ENCODE measurements at places on chromosomes 16 and 17.

DNA sequence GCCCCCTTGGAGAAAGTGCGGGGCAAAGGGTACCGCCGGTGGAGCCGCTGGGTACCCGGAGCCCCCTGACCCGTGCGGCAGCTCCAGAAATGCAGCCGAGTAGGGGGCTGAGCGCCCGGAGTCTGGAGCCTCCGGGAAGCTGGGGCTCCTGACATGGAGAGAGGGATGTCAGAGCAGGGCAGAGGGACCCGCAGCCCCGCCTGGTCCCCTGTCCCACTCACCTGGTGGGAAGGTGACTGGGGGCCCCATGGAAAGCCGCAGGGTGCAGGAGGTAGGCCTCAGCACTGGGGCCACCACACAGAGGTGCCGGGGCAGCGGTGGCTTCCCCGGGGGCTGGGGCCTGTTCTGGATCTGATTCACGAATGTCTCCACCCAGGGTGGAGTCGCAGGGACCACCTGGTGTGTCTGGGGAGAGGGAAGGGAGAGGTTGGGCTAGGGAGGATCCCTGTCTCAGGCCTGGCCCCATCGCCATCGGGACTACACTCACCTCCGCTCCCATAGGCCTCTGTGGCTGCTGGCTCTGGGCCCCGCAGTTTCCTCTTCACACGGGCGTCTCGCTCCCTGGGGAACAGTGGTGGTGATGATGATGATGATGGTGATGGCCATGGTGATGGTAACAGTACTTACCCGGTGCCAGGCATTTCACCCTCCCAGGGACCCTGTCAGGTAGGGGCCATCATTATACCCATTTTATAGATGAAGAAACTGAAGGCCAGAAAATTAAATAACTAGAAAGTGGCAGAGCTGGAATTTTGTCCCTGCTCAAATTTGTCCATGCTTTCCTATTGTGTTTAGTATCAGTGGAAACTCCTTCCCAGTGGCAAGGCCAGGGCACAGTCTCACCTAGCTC is 5.2 kb downstream of the TBX6 start:
- peak overlapping the region; percentile 74 for H3K27ac ChIP-seq
- peaks cover 31% of the 10 kb centered on the region for H3K4me1 ChIP-seq
- H3K4me3 ChIP-seq, result no peak overlapping the region
- no peaks in the 10 kb centered on the region for H3K27me3 ChIP-seq

DNA sequence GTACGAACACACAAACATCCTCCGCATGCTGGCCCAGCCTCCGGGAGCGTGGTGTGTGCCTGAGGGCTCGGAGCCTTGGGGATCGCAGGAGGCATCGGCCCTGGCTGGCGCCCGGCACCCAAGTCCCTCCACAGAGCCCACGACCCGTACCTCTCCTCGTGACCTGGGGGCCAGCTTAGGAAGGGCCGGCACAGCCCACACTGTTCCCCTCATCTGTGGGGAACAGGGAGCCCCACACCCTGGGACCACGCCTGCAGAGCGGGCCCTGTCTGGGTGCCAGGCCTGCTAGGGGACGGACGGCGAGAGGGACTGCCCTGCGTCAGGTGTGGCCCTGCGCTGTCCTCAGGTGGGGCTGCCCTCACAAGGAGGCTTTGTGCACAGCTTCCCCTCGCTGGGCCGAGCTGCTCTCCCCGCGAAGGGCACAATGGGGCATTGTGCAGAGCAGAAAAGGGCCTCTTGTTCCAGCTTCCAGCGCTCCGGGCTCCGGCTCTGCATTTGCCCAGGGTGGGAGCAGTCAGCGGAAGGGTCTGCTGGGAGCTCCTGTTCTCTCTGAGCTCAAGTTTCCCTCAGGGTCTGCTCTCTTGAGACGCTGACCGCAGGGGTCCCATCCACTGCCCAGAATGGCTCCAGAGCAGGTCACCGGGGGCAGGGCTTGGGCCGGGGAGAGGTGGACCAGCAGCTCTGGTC is 1.7 kb upstream of the LMF1 start:
- peaks cover 18% of the 10 kb centered on the region for H3K4me1 ChIP-seq
- DNase-seq, result no peak
- H3K27ac ChIP-seq, result no peak overlapping the region
- no peak overlapping the region for H3K4me3 ChIP-seq
- H3K27me3 ChIP-seq, result peaks cover 5% of the 10 kb centered on the region

- H3K4me1 ChIP-seq, result no peaks in the 10 kb centered on the region
- H3K36me3 ChIP-seq, result no peaks in the 10 kb centered on the region
- H3K27me3 ChIP-seq, result peaks cover 29% of the 10 kb centered on the region
- DNase-seq, result no peak
- no peak overlapping the region for H3K27ac ChIP-seq
- no peak overlapping the region for H3K4me3 ChIP-seq
These were observed 20.5 kb upstream of the UBE2I start for GRCh38 chr16:1288813-1289476.

DNA sequence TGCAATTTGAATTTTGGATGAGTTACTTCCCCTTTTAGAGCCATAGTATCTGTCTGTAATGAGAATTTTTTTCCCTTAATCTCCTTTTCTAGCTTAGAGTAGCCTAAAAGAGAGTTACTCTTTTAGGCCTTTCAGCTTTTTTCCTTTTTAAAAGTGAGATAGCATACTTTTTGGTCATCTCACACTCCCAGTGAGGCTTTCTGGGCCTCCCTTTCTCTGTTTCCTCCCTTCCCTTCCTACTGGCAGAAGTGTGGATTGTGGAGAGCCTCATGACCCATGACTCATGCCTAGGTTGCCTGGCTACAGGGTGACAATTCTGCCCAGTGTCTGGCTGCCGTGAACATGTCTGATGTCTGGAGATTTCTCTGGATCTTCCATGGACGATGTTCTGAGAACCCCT is 15.2 kb downstream of the KRT23 start:
- no peaks in the 10 kb centered on the region for H3K36me3 ChIP-seq
- H3K4me1 ChIP-seq, result peaks cover 7% of the 10 kb centered on the region
- peaks cover 19% of the 10 kb centered on the region for H3K27me3 ChIP-seq
- H3K27ac ChIP-seq, result no peak overlapping the region

DNA sequence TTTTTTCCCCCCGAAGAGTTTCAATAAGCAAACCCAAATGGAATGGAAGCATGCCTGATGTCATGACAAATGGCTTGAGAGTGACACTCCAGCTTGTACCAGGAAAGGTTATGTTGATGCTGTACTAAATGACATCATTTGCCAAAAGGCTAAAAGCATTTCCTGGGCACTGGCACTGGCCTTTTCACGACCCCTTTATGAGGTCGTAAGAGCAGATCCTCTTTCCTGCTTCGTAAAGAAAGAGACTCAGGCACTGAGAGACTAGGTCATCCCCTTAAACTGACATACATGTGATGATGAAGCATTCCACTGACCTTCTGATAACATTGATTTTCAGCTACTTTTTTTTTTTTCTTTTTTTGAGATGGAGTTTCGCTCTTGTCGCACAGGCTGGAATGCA is 30.5 kb downstream of the CEP295NL start:
- H3K4me3 ChIP-seq, result no peak overlapping the region
- no peak overlapping the region for H3K27ac ChIP-seq
- H3K27me3 ChIP-seq, result peaks cover 2% of the 10 kb centered on the region

GRCh38 chr17:66322764-66323163 is 20.4 kb downstream of the PRKCA start:
- H3K4me1 ChIP-seq, result peaks cover 37% of the 10 kb centered on the region
- H3K36me3 ChIP-seq, result peaks cover 59% of the 10 kb centered on the region
- no peak for DNase-seq
- no peak overlapping the region for H3K27ac ChIP-seq
- no peaks in the 10 kb centered on the region for H3K27me3 ChIP-seq
- no peak overlapping the region for H3K4me3 ChIP-seq

GRCh38 chr17:78026381-78026780 is 67.9 kb downstream of the TNRC6C start:
- H3K4me3 ChIP-seq, result no peak overlapping the region
- peaks cover 21% of the 10 kb centered on the region for H3K4me1 ChIP-seq
- H3K27me3 ChIP-seq, result no peaks in the 10 kb centered on the region

DNA sequence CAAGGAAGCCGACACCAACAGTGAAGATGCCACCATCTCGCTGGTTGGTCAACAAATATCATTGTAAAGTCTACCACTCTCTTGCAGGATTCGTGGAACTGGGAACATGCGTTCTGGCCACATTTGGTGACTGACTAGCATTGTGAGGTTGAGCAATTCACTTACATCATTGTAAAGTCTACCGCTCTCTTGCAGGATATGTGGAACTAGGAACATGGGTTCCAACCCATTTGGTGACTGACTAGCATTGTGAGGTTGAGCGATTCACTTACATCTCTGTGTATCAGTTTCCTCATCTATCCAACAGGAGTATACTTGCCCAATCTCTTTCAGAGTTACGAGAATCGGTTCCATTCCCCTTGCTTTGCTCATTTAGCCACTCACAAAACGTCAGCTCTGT is 42.6 kb upstream of the RPH3AL start:
- DNase-seq, result no peak
- H3K36me3 ChIP-seq, result peaks cover 5% of the 10 kb centered on the region
- no peaks in the 10 kb centered on the region for H3K27me3 ChIP-seq
- no peak overlapping the region for H3K4me3 ChIP-seq

DNA sequence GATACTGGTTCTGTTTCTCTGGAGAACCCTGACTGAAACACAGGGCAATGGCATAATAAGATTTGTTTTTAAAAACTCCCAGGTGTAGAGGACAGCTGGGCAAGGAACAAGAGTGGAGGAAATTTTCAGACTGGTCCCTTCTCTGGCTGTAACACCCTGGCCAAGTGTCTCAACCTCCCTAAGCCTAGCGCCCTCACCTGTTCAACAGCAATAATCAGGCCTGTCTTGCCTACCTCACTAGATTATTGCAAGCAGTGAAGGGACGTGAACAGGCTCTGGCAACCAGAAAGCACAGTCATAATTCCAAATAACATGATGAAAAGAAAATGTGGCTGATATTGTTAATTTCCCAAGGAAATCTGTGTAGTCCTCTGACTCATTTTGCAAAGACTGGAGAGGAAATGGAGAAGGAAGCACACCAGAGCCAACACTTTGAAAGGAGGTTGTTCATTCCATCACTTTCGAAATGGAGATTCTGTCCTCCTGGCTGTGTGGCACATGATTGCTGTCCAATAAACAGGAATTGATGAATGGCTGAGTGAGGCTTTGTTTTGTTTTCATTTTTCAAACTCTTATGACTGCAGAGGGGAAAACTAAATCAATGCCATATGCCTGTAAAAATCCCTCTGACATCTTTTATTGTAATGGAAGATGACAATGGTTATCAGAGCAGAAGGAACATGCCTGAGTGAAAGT is 87.5 kb upstream of the HLF start:
- H3K4me3 ChIP-seq, result no peak overlapping the region
- H3K27ac ChIP-seq, result no peak overlapping the region
- H3K27me3 ChIP-seq, result no peaks in the 10 kb centered on the region
- H3K4me1 ChIP-seq, result no peaks in the 10 kb centered on the region
- peaks cover 2% of the 10 kb centered on the region for H3K36me3 ChIP-seq

GRCh38 chr17:31696703-31697325 is 162.2 kb downstream of the COPRS start:
- H3K27me3 ChIP-seq, result peaks cover 6% of the 10 kb centered on the region
- no peak for DNase-seq
- no peaks in the 10 kb centered on the region for H3K36me3 ChIP-seq
- H3K27ac ChIP-seq, result peak overlapping the region; percentile 27
- H3K4me1 ChIP-seq, result no peaks in the 10 kb centered on the region

- H3K27ac ChIP-seq, result no peak overlapping the region
- H3K27me3 ChIP-seq, result no peaks in the 10 kb centered on the region
- no peak for DNase-seq
- H3K4me3 ChIP-seq, result no peak overlapping the region
These were observed 223.6 kb downstream of the XYLT1 start for GRCh38 chr16:17246974-17247732.

DNA sequence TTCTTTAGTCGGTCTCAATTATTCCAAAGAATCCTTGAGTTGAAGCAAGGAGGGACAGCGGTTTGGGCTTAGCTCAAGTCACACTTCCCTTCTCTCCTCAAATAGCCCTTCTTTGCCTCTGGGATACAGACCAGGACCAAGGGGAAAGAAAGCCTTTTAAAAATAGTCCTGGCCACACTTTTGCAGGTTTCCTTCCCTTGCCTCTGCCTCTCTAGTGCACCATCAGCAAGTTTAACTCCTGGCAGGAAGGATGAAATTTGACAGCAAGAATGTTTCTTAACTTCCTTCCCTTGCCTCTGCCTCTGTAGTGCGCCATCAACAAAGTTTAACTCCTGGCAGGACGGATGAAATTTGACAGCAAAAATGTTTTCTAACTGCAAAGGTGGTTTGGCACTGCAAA is 7.2 kb upstream of the G6PC1 start:
- no peak overlapping the region for H3K4me3 ChIP-seq
- H3K36me3 ChIP-seq, result no peaks in the 10 kb centered on the region
- H3K27me3 ChIP-seq, result peaks cover 19% of the 10 kb centered on the region
- H3K4me1 ChIP-seq, result peaks cover 2% of the 10 kb centered on the region

GRCh38 chr17:81411305-81411704 is 16.0 kb downstream of the BAHCC1 start:
- H3K4me3 ChIP-seq, result no peak overlapping the region
- no peak overlapping the region for H3K27ac ChIP-seq
- peaks cover 15% of the 10 kb centered on the region for H3K27me3 ChIP-seq
- DNase-seq, result no peak
- H3K36me3 ChIP-seq, result no peaks in the 10 kb centered on the region

GRCh38 chr17:82246365-82247181 is 17.7 kb downstream of the SLC16A3 start:
- H3K27me3 ChIP-seq, result no peaks in the 10 kb centered on the region
- peaks cover 25% of the 10 kb centered on the region for H3K4me1 ChIP-seq
- no peak overlapping the region for H3K4me3 ChIP-seq
- H3K27ac ChIP-seq, result peak overlapping the region; percentile 19
- no peak for DNase-seq
- peaks cover 52% of the 10 kb centered on the region for H3K36me3 ChIP-seq

DNA sequence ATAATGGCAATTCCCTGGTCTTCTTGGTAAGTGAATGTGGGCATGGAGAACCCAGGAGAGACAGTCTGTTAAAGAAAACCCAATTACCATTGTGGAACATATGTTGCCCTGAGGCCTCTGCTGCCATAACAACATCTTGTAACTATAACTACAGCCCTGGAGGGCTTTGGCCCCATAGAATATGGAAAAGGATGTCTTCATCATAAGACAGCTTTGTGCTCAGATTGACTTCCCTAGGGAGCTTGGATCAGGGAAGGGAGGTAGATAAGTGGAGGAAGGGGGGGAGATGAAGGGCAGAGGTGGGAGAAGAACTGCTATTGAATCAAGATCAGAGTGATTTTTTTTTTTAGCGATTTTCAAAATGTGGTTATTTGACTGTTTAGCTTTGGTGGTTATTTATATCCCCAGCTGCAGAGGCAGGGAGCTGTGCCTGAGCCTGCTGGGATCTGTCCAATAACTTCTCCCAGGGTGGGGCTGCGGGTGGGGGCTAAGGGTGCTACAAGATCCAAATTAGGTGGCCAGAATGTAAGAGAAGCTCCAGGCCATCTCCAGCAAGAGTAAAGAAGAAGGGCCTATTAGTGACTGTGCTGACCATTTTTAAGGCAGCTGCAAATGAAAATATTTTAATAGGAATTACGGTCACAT is 5.3 kb upstream of the KAT7 start:
- no peak overlapping the region for H3K27ac ChIP-seq
- peaks cover 2% of the 10 kb centered on the region for H3K36me3 ChIP-seq
- no peak overlapping the region for H3K4me3 ChIP-seq
- no peak for DNase-seq
- no peaks in the 10 kb centered on the region for H3K27me3 ChIP-seq

- no peak overlapping the region for H3K4me3 ChIP-seq
- H3K27ac ChIP-seq, result no peak overlapping the region
- H3K4me1 ChIP-seq, result no peaks in the 10 kb centered on the region
- DNase-seq, result no peak
- no peaks in the 10 kb centered on the region for H3K36me3 ChIP-seq
These were observed 161.5 kb downstream of the C16orf78 start for GRCh38 chr16:49534901-49535610.

- peaks cover 3% of the 10 kb centered on the region for H3K4me1 ChIP-seq
- no peak for DNase-seq
- no peak overlapping the region for H3K4me3 ChIP-seq
- H3K27ac ChIP-seq, result no peak overlapping the region
- peaks cover 70% of the 10 kb centered on the region for H3K27me3 ChIP-seq
These were observed 7.3 kb upstream of the DDX52 start for GRCh38 chr17:37650419-37651003.

Measured in activated CD4-positive, alpha-beta T cell treated with anti-CD3 and anti-CD28 coated beads, Interleukin-2, amount 10 ng/mL, durations not matched to agents 7 days and 5 days (primary cell).